ENCODE measurements at places on chromosomes 2 and 18. TPM values are rescaled to one million over a fixed set of nuclear protein-coding genes. Genes with fewer than 3 reads are reported as not detected.
A peak's percentile ranks its signal among the peaks of the same experiment; 100 is the strongest.

The MC2R gene
- polyA plus RNA-seq: 0.37 TPM

The TXNDC2 gene
- polyA plus RNA-seq: not detected

DNA sequence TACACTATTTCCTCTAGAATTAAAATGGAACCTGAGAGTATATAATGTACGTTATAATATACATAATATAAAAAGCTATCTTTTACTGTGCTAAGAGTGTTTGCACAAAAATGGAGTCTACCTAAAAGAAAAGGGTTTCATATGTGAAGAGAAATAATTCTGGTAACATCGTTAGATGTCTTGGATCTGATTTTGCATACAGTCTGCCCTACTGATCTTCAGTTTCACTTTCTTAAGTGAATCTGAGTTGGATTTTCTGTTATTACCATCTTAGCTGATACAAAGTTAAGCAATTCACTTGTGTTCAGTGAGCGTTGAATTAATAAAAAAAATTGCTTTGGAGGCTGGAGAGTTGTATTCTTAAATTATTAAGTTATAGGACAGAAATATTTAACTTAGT, 502.1 kb upstream of the TMEFF2 start:
- DNase-seq: no peak

- DNase-seq: no peak
Measured at GRCh38 chr2:207163053-207163755, 2.5 kb downstream of the KLF7 start.

- DNase-seq: peak; percentile 86
Measured at GRCh38 chr2:23617167-23617810, 232.3 kb downstream of the KLHL29 start.

DNA sequence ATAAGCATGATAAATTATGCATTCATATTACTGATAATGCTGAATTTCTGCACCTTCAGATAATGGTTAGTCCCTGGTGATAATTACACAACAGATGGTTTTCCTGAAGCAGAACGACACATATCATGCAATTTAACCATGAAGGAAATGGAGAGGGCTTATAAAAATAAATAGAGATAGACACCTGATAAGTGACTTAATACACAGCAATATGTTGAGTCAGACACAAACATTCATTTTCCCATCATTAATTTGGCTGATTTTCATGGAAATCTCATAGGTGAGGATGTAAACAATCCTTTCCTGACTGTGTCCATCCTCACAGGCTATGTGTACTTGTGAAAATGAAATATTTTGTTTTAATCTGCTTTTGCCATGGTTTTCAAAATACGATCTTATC, 36.9 kb upstream of the DSEL start:
- no peak for DNase-seq

All from muscle of arm (tissue), 14 donors.